GOT3 (cell line): ENCODE measurements at places on chromosomes 2 and 18.
A peak's percentile ranks its signal among the peaks of the same experiment; 100 is the strongest.

GRCh38 chr2:138720035-138720838 lies 60.0 kb downstream of the NXPH2 start:
- no peak for DNase-seq

DNA sequence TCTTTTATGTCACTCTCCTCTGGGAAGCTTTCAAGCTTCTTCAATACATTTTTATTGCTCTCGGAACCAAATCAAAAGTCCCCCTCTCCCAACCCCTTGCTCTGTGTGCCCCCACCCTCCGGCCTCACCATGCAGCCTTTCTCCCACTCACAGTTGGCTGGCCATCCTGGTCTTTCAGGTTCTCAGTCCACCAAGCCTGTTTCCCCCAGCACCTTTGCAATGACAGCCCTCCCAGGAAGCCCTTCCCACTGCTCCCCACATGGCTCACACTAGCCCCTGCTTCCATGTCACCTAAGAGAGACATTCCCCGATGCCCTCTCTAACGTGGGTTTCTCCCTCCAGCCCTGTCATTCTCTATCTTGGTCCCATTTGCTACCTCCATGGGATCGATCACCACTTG lies 266.6 kb downstream of the SRBD1 start:
- DNase-seq, result no peak

DNA sequence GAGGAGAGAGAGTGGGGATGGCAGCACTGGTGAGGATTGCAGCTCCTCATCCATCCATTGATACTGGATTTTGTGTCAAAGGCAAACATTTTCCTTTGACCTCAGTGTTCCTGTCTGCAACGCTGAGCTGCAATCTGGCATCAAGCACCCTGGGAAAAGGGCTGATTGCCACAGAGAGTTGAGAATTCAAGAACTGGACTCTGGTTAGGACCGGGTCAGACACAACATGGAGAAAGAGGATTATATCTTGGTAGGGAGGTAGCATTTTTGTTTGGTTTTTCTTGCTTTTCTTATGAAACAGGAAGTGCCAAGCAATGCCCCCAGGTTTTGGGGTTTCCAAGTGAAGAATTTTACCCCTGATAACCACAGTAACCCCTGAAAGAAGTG lies 81.9 kb upstream of the PKDCC start:
- DNase-seq, result no peak

DNA sequence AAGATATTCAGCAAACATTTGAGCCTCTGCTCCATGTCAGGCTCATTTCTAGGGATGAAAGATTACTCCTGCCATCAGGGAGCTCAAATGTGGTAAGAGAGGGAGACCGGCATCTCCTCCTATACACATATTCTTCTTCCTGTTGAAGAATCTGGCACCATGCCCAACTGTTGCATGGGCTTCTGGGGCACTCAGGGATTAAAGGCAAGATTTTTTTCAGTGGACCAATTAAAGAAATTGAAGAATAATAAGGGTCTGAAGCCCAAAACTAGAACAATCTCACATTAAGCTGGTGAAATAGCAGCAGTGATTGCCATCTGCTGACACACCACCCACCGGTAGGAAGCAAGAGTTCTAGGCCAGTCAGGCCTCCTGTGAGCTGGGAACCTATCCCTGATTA lies 145.4 kb upstream of the LYPD6 start:
- no peak for DNase-seq

DNA sequence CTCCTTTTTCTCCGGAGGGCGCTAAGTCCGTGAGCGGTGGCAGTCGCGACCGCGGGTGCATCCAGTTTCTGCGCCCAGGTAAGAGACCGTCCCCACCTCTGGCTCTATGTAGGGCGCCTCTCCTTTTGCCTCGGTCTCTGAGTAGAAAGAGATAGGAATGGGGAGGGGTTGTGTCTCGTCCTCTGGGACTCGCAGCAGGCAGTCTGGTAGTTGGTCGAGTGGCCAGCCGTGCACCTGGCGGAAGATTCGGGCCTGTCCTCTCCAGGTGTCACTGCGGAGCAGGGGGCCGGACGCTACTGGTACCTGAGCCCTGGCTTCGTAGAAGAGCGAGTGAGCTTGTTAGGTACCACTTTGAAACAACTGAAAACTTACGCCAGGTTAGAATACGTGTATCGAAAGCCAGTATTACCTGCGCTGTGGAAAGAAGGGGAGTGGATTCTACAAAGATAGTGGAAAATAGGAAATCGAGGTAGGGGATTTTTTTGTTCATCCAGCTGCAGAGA lies 403 bp downstream of the MAP2 start:
- no peak for DNase-seq

GRCh38 chr2:167792126-167792525 lies 455.3 kb downstream of the STK39 start:
- DNase-seq, result no peak

DNA sequence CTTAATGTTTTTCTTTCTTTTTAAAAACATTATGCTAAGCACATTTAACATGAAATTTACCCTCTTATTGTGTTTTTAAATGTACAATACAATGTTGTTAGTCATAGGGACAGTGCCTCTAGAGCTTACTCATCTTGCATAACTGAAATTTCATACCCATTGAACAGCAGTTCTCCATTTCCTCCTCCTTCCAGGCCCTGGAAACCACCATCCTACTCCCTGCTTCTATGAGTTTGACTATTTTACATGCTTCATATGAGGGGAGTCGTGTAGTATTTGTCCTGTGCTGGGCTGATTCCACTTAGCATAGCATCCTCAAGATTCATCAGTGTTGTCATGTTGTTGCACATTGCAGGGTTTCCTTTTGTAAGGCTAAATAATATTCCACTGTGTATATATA lies 92.6 kb downstream of the SPATS2L start:
- no peak for DNase-seq

- DNase-seq, result no peak
Observed at GRCh38 chr2:202165945-202166344, 72.5 kb downstream of the SUMO1 start.

- DNase-seq, result no peak
Observed at GRCh38 chr18:79631761-79632446, 47.7 kb upstream of the CTDP1 start.

GRCh38 chr2:44079686-44080085 lies 83.9 kb upstream of the LRPPRC start:
- no peak for DNase-seq

DNA sequence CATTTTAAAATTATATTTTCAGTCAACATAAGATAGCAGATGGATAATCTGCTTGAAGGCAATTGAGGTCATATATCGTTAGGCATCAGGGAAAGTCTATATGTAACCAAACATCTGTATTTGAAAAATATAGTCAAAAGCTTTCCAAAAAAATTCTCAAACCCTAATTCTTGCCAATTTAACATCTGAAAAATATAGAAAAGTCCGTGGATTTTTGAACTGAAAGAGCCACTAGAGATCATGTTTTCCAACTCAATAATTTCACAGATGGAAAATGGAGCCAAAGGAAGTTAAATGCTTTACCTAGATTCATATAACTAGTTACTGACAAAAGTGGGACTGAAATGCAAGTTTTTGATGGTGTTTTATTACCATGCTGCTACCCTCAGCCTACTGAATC lies 185.1 kb upstream of the ZNF804A start:
- DNase-seq, result no peak

DNA sequence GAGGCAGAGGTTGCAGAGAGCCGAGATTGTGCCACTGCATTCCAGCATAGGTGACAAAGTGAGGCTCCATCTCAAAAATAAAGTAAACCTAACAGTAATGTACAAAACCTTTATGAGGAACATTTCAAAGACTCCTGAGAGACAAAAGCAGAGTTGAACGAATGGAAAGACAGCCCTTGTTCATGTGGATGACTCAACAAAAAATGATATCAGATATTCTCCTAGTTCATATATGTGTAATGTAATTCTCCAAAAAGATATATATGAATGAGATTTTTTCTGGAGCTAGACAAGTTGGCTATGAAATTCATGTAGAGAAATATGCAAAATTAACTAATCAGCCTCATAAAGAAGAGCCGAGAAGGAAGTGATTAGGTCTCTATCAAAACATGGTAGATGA lies 61.7 kb downstream of the KIAA1328 start:
- DNase-seq, result no peak

GRCh38 chr2:165961818-165962217 lies 8.2 kb upstream of the TTC21B start:
- no peak for DNase-seq

DNA sequence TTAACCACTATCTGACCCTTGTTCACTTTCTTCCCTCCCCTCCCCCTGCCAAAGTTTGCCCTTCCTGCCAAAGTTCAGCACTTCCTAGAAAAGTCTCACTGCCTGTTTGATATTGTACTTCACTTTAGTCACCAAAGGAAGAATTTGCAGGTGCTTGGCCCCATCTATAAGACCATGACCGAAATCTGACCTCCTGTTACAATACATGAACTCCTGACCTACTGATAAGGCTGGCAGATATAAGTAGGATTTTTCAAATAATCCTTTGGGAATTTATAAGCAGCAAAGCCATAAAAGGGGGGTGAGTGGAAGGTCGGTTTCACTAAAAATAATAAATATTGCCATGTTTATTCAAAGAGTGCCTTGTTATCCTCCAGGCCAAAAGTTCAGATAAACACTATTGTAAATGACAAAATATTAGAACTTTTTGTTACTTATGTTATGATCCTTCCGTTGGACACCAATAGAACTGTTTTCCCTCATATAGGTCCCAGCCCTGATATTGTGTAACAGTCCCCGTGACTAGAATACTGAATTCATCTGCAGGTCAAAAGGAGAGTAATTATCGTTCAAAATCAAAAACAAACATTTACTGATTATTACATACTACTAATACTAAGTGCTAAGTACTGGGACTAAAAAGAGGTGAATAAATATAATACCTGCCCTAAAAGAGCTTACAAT lies 277.6 kb downstream of the EXOC6B start:
- DNase-seq, result no peak

- DNase-seq, result peak; percentile 55
Observed at GRCh38 chr2:237156031-237156856, 70.6 kb downstream of the COPS8 start.

- DNase-seq, result no peak
Observed at GRCh38 chr2:80363330-80363729, 58.8 kb upstream of the LRRTM1 start.

DNA sequence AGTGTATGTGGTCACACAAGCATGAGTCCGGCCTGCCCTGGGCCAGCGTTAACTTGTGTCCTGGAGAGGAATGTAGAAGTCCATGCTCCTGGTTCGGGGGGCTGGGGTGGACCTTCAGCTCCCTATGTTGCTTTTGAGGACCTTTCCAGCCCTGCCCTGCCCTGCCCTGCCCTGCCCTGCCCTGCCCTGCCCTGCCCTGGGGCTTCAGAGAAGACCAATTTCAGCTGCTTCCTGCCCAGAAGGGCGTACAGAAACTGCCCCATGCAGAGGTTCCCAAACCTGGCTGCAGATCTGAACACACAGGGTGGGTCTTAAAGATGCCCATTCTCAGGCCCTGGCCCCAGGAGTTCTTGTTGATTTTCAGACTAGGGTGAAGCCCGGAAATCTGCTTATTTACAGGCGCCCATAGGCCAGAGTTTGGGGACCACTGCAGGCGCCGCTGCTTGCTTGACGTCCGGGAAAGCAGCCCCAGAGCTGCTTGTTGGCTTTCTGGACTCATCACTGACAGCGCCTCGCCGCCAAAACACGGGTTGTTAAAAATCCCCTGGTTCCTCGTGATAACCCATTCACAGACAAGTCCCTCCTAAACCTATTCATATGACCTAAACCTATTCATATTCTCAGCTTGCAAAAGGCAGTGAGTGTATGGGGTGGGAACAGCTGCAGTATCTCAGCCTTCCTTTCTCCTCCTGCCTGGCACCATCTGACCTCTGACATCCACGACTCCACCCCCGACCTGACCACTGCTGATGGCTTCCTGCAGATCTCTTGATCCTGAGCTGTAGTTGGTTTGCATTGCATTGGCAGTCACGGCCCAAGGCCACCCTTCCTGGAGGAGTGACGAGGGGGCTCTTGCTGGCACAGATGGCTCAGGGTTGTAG lies 198.3 kb downstream of the GLI2 start:
- DNase-seq, result no peak

- no peak for DNase-seq
Observed at GRCh38 chr2:96204836-96205624, 3.6 kb downstream of the STARD7 start.

DNA sequence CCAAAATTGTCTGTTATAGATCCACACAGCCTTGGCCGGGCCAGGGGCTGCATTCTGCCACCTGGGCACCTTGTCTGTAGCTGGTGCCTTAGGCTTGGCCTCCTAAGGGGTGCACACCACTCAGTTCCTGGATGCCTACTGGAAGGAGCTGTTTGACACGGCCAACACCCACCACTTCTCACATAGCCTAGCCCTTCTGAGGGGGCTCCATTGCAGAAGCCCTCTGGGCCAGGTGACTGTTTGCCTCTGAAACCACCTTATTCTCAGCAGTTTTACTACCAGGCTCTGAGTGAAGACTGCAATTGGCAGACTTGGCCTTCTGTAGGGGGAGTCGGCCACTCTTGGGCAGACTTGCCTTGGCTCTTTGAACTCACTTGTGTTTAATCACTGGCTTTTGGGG lies 39.5 kb downstream of the EPHA4 start:
- DNase-seq, result no peak

DNA sequence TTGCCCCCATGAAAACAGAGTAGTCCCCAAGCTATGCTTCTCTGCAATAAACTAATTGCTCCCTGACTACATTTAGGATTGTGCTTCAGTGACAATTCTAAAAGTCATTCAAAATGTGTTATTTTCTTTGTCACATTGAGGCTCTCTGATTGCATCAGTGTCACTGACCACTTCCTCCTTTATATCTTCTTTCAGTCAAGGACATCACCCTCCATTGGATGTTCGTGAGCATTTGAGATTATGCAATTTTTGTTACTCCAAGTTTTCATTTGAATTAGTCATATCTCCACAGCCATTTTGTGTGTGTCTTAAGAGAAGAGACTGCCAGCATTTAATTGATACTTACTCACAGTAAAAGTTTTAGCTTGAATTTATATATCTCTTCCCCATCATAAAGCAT lies 780.8 kb upstream of the GCFC2 start:
- DNase-seq, result no peak

GRCh38 chr18:37452682-37453385 lies 112.8 kb downstream of the CELF4 start:
- no peak for DNase-seq

DNA sequence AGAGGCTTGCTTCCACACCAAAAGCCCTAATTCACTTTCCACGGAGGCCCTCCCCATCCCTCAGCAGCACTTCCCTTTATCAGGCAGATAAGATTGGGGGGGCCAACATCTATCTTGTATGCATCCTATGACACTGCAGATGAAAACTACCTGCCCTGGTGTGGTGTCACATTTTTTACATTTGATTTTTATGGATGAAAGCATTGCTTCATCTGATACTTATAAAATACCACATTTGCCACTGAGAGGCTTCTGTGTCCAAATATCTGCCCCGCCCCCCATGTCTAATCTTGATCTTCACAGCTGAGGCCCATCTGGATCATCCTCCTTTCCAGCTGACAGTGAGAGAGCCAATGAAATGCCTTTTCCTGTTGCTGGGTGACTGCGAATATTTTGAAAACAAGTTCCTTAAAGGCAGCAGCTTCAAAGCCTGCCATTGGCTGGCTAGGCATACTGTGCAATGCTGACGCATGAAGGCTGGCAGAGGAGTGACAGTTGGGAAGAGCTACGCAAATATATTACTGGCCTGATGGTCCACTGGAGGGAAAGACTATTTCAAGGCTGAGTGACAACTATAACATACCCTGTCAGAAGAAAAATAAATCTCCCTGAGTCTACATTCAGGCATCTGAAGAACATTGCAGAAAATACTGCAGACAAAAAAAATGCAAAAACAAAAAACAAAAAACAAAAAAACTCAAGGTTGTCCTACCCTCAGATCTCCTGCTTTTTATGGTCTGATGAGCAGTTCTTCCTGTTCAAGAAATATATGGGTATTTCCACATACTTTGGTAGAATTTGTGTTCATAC lies 318.7 kb downstream of the PDE11A start:
- DNase-seq, result no peak
